ENCODE measurements at places on chromosomes 1 and 21.

DNA sequence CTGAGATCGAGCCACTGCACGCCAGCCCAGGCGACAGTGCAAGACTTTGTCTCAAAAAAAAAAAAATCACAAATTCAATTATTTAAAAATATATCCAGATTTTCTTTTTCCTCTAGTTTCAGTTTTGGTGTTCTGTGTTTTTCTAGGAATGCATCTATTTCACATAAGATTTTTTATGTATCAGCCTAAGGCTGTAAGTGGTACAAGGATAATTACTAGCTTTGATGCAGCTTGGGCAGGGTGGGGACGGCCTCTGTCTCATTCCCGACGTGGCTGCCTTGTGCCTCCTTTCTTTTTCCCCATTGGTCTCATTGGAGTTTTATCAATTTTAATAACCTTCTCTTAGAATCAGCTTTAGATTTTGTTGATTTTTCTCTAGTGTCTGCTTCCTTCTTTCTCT is 6.9 kb downstream of the CCDC27 start:
- no peak for DNase-seq

DNA sequence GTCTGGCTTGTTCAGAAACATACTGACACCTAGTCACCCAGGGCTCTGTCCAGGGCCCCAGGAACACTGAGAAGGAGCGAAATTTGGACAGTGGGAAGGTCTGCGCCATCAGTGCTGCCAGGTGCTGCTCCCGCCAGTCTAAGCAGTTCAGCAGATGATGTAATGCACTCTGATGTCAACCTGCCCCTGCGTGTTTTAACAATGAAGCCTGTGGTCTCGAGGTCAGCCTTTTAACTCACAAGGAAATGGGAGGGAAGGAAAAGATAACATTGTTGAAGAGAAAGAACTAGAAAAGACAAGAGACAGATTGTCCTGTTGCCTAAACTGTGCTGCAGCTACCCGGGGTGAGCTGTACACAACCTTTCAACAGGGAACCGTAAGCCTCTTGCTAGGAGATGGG is 126.6 kb upstream of the IFFO2 start:
- peak; percentile 27 for DNase-seq

- peak; percentile 70 for DNase-seq
These were observed 32.3 kb downstream of the TMEM63A start for GRCh38 chr1:225849925-225850324.

GRCh38 chr1:226872437-226872836 is 2.0 kb downstream of the PSEN2 start:
- DNase-seq, result peak; percentile 20

- DNase-seq, result no peak
These were observed at the start of gene PLEKHG5 for GRCh38 chr1:6491480-6491962. Gene PLEKHG5 (minus strand): TSS chr1:6491667. CDS start chr1:6477571, 14,096 bp downstream.

- no peak for DNase-seq
These were observed 401 bp downstream of the WNT9A start for GRCh38 chr1:227947386-227947675.

DNA sequence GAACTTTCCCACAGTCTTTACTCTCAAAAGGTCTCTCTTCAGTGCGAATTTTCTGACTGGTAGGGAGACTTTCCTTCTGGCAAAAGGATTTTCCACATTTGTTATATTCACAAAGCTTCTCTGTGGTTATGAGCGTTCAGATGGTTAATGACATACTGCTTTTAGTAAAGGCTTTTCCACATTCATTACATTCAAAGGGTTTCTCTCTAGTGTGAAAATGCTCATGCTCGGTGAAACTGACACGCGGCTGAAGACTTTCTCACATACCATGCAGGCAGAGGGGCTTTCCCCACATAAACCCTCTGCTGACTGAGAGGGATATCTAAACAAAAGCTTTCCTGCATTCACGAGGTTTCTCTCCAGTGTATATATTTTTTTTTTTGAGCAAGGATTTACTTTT is 9.9 kb upstream of the KLF18 start:
- DNase-seq, result no peak

DNA sequence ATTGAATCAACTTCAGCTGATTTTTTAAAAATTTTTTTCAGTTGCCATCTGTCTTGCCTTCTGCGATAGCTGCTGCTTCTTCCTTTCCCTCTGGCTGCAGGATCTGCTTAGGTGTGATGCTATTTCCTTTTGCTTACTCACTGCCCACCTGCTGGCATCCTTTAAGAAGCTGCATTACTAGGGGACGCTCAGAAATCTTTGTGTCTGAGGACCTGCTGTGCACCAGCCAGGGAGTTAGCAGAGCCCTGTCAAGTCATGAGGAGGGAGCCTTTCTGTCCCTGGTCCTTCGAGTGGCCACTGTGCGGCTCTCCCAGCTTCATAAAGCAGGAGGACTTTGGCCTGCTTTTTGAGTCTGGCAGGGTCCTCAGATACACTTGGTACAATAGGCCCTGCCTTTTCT is 327.8 kb downstream of the USH2A start:
- no peak for DNase-seq
